Inflammatory macrophage treated with lipopolysaccharide for 1 hour (primary cell): ENCODE measurements at places on chromosomes 11 and 22.

GRCh38 chr11:19800714-19801519 lies 88.3 kb downstream of the NAV2 start:
- no peak for DNase-seq

GRCh38 chr11:74493791-74494630 lies 487 bp upstream of the LIPT2 start:
- DNase-seq, result no peak

GRCh38 chr11:23399995-23400394 lies 539.7 kb upstream of the CCDC179 start:
- DNase-seq, result no peak

DNA sequence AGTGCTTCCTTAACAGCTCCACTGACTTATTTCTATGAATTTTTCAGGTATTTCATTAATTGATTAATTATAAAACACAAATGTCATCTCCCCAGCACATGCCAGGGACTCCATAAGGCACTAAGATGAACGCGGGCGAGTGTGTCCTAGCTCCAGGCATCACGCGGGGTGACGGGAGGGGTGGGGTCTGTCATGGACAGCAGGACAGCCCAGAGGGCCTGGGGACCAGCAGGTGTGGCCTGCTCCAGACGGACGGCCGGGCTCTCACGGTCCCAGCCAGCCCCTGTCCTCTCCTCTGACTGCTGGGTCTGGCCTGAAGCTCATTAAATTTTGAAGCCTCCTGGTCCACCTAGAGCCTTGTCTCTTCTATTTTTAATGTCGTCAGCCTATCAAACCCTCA lies 531.1 kb downstream of the BRD1 start:
- DNase-seq, result no peak

GRCh38 chr22:38460426-38460840 lies 5.4 kb upstream of the KCNJ4 start:
- no peak for DNase-seq

GRCh38 chr11:12692229-12693075 lies 18.2 kb downstream of the TEAD1 start:
- DNase-seq, result no peak

- DNase-seq, result peak; percentile 17
These were observed at the start of gene SLC17A6 for GRCh38 chr11:22337596-22338485. TSS of gene SLC17A6 (plus strand) at chr11:22338381. CDS start at chr11:22338534, 153 bp downstream.

- DNase-seq, result no peak
These were observed 20.6 kb downstream of the STARD10 start for GRCh38 chr11:72773291-72773690.

DNA sequence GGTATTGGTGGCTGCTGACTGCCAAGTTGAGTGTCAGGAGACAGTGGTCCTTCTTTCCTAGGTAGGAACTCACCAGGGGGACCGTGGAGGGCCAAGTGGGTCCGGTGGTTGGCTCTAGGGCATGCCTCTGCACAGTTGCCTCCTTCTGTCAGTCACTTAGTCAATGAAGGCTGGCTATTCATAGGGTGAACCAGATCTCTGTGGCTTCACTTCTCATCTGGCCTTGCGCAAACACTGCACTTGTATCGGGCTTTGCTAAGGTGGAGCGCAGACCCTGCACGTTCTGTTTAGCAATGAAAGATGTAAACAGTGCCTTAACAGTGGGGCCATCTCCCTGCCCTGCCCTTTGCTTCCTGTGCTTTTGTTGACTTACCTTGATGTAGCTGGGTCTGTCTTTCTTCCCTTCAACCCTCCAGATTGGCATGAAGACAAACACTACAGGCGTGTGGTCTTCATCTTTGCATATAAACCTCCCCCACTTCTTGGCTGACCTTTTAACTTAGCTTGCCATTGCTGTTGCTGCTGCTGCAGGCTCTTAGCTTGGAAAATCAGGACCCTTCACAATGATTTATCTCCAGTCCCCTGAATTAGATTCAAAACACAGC lies 6.7 kb upstream of the SORL1-AS1 start:
- DNase-seq, result no peak

GRCh38 chr11:126711977-126712625 lies 288.5 kb downstream of the KIRREL3 start:
- DNase-seq, result no peak

DNA sequence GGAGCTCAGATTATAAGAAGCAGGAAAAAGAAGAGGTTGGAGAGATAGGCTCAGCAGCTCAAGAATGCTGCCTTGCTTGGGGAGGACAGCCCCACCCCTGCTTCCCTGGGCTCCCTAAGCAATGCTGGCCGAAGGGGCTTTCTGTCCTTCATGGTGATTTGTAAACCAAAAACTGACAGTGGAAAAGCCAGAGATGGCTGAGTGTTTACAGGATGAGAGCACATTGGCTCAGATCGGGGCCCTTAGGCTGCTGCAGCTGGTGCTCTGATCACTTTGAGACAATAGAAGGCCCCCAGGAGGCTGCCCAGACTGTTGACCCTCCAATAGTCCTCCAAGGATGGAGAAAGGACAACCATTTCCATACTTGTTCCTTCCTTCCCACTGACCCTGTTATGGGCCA lies 28.8 kb upstream of the AMOTL1 start:
- DNase-seq, result no peak

GRCh38 chr11:117580866-117581265 lies 216.2 kb downstream of the DSCAML1 start:
- no peak for DNase-seq

- no peak for DNase-seq
These were observed 38.2 kb upstream of the ABTB2 start for GRCh38 chr11:34395916-34396550.

DNA sequence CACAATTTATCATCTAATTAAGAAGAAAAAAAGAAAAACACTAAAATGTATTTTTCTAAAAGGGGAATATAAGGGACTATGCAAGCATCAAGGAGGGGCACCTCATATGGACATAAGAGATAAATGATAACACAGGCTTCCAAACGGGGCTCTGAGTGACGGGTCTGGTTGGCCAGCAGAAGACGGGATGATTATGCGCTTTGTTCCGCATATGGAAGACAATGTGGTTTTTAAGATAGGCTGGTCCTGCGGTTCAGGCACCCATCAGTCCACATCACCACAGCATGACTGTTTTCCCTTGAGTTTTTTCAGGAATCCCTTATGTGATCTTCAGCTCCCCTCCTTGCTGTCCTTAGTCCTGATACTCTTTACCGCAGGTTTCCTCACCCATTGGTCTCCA lies 404.6 kb downstream of the OPCML start:
- no peak for DNase-seq

DNA sequence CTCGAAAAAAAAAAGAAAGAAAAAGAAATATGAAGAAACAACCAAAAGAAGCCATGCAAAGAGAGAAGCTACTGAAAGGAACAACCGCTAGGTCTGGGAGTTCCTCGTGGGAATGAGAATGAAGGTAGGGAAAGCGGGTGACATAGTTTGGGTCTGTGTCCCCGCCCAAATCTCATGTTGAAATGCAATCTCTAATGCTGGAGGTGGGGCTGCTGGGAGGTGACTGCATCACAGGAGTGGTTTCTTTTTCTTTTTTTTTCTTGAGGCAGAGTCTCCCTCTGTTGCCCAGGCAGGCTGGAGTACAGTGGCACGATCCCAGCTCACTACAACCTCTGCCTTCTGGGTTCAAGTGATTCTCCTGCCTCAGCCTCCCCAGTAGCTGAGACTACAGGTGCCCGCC lies 9.7 kb upstream of the TXN2 start:
- DNase-seq, result no peak

GRCh38 chr11:68004551-68005335 lies 846 bp upstream of the UNC93B1 start:
- no peak for DNase-seq

GRCh38 chr11:61626580-61627380 lies 45.9 kb upstream of the SYT7 start:
- no peak for DNase-seq

DNA sequence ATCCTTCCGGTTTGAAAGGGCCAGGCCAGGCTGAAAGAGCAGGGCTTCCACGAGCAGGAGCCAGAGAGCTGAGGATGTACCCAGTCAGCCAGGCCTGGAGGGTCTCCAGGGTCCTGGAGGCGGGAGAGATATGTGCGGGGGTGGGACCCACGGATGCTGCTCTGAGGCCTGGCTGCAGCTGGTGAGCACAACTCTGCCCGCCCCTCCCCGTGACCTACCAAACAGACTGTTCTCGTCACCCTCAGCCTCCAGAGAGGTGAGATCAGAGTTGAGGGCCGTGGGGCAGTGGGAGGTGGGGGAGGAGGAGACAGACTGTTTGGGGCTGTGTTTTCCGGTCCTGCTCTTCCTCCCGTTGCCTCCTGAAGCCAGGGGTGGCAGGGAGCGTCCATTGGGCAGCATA lies 42.2 kb downstream of the TRIOBP start:
- no peak for DNase-seq

GRCh38 chr11:69881467-69882269 lies 62.5 kb upstream of the FGF3 start:
- DNase-seq, result no peak

- no peak for DNase-seq
These were observed 2.3 kb upstream of the FOLR1 start for GRCh38 chr11:72189455-72190250.

- no peak for DNase-seq
These were observed 135.7 kb downstream of the C11orf91 start for GRCh38 chr11:33564856-33565453.

DNA sequence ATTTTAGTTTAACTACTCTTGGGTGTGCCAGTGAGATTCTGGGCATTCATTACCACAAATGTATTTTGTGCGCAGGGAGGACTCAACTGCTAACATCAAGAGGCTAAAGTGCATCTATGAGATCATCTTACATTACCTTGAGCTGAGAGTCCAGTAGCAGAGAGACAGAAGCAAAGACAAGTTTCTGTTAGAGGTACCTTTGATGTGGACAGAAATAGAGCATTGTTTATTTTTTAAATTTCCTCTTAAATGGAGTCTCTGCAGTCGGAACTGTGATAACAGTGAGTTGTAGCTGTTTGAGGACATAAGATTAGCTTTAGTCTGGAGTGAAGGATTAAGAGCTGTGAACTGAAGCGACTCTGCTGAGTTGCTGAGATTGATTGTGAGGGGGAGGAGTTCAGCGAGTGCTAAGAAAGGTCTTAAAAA lies 297.0 kb downstream of the CADM1 start:
- DNase-seq, result no peak

DNA sequence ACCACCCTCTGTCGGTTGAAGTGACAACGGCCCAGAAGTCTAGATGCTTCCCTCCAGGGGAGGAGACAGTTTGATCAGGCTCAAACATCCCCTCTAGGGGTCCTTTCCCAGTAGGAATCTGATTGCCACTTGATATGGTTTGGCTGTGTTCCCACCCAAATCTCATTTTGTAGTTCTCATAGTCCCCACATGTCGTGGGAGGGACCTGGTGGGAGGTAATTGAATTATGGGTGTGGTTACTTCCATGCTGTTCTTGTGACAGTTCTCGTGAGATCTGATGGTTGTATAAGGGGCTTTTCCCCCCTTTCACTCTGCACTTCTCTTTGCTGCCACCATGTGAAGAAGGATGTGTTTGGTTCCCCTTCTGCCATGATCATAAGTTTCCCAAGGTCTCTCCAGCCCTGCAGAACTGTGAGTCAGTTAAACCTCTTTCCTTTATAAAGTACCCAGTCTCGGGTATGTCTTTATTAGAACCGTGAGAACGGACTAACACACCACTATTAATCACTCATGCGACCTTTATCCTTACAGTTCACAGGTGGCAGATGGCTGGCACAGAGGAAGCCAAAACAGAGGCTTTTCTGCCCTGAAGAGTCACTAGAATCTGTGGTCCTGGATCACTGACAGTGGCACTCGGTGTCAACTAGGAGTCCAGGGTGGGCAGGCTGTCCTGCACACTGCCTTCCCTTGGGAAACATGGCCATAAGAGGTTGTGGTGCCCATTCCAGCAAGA lies 21.6 kb downstream of the ASPHD2 start:
- DNase-seq, result no peak
